ACHN (cell line): ENCODE measurements at places on chromosomes 12 and 14.

DNA sequence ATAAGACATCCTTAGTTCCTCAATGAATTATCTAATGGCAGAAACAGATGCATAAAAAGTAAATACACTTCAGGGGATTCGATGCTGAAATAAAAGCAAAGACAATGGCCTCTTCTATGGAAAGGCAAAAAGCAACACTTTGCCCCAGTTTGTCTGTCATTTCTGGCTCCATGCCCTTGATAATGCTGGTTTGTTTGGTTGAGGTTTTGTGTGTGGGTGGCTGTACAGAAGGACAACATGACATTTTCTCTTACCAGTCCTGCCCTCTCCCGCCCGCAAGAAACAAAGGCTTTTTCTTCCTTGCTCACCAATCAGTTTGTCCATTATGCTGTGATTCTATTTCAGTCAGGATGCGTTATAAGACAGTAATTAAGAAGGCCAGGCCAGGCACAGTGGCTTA is 18.1 kb upstream of the WDR89 start:
- DNase-seq, result no peak

DNA sequence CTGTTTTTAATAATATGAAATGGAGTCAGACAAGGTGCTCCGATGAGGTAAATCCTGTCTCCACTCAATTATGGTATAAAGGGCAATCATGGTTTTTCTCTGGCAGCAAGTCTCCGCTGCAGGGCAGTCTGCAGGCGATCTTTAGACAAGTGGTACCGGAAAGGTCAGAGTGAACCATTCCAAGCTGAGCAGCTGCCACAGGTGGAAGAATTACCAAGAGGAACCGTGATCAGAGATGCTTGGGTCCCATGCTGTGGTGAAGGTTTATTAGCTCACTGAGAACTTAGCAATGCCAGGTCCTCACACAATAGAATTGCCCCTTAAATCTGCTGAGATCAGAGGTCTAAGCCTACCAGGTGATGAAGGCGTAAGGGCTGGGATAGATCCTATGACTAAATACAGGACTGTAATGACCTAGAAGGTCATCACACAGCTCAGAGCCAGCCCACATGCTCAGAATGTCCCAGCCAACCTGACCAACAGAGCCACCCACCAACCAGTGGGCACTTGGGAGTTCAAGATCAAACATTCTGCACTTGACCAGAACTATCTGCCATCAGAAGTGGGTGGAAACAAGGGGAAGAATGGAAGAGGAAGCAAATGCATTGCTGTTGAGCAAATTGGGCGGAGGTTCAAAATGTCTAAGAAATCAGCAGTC is 175.2 kb upstream of the BCL2L14 start:
- no peak for DNase-seq

DNA sequence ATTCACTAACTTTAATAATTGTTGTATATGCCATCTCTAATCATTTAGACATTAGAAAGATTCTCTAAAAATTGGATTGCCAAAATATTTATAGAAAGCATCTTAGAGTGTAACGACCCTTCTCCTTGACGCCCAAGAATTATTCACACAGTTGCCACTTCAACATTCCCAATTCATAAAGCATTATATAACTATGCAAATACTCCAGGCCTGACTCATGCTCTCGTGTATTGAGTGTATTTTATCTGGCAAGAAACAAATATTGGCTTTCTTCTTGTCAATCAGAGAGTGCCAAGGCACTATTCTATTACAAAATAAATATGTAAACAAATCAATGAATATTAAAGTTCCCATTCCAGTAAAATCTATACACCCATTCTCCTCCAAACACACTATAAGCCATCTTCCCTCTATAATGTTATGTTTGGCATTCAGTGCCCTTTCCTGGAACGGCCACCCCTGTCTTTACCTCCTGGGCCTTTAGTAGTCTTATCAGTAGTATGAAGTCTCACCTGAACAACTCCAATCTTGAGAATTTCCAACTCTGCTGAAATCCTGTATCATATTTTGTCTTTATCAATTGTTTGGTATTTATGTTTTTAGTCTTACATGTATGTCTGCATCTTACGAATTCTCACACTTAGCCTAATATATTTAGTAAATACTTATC is 182.6 kb downstream of the PIK3C2G start:
- DNase-seq, result no peak

DNA sequence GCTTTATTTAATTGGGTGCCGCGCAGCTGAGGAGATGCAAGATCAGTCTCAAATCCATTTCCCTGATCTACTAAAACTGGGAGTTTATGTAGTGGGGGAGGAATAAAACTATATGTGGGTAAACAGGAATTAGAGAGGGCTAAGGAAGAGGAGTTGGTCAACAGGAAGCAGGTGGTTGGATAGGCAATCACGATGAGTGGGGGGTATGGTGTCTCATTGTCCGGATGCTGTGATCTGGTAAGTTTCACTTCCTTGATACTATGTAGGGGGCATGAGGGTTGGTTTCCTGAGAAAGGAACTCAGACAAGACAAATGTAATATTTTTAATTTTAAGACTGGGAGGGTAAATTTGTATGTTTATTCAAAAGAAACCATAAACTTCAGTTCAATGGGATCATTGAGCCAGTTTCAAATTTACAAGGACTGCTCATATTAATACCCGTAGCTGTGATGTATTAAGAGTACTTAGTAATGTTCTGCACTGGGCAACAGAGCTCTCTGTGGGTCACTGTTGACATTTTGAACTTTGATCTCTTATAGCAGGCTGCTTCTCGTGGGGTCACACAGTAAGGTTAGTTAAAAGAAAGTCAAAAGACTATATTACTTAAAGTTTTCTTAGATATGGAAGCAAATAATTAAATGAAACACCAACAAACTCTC is 786.2 kb upstream of the FBXO33 start:
- DNase-seq, result no peak

DNA sequence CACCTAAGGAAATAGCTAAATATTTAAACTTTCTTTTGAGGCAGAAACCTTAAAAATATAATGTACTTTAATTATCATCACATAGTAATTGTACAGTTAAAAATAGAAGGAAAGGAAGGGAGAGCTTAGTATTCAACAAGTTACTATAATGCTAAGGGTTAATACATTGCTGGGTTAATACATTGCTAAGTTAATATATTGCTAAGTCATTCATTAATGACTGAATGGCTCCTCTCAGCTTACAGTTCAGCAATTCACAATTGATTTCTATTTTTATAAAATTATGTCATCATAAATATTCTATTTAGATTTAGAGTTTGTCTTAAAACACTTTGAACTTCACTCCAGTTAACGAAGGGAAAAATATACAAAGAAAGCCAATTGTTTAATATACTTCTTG is 207.9 kb downstream of the BMP4 start:
- peak; percentile 45 for DNase-seq

DNA sequence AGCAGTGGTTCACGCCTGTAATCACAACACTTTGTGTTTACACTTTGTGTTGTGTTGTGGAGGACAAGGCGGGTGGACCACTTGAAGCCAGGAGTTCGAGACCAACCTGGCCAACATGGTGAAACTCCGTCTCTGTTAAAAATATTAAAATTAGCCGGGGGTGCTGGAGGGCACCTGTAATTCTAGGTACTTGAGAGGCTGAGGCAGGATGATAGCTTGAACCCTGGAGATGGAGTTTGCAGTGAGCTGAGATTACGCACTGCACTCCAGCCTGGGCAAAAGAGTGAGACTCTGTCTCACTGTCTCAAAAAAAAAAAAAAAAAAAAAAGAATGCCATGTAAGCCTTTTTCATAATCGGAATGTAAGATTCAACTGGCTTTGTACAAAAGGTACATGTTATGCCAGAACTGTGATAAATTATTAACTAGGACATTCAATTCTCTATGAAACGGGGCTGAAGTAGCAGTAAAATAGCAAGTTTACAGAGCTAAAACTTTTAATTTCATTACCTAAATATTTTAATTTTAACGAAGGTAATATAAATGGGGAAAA is 13.9 kb upstream of the PITPNM2 start:
- DNase-seq, result peak; percentile 79

DNA sequence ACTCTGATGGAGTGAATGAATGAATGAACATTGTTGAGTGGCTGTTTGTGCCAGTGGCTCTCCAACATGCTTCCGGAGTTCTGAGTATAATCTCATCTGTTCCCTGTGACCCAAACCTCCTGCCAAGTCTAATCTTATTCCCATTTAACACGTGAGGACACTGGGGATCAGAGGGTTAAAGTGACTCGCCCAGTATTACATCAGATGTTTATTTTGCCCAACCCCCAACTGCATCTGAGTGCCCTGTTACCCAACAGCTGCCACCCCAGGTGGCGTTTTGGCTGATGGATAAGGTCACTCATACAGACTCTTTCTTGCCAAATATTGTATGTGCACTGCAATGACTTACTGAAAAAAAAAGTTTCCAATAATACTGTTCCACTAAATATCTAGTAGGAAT is 210.9 kb downstream of the EXOC5 start:
- DNase-seq, result no peak

DNA sequence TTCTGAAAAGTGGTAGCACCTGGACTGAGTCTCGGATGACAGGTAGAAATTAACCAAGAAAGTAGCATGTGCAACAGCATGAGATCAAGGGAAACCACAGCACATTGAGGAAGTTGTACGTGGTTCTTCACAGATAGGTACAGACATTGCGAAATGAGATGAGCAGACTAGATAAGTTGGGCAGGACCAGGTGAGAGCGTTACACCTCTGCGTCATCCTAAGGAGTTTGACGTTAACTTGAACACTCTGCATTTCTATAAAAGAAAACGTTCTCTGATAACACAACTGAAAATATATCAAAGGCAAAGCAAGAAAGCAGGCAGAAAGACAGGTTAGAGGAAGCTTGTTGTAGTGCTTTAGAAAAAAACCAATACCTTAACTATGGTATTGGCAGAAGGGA is 98.5 kb upstream of the RASSF8 start:
- DNase-seq, result no peak

GRCh38 chr12:41419131-41419893 is 231.2 kb downstream of the PDZRN4 start:
- DNase-seq, result no peak

DNA sequence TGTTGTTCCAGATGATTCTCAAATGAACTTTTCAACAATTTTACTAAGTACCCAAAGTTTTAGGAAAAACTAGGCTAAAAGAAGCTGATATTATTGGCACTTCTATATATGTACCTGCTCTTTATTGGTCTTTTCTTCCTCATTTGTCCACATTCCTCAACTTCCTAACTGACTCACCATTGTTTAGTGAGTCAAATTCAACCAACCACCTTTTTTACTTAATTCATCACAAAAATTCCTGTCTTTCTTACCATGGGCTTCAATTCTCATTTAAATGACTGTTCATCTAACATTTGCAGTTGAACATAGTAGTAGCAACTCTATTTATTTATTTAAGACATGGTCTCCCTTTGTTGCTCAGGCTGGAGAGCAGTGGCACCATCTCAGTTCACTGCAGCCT is 47.6 kb upstream of the SLC2A13 start:
- no peak for DNase-seq

GRCh38 chr14:53306267-53306721 is 153.2 kb upstream of the DDHD1 start:
- peak; percentile 39 for DNase-seq

DNA sequence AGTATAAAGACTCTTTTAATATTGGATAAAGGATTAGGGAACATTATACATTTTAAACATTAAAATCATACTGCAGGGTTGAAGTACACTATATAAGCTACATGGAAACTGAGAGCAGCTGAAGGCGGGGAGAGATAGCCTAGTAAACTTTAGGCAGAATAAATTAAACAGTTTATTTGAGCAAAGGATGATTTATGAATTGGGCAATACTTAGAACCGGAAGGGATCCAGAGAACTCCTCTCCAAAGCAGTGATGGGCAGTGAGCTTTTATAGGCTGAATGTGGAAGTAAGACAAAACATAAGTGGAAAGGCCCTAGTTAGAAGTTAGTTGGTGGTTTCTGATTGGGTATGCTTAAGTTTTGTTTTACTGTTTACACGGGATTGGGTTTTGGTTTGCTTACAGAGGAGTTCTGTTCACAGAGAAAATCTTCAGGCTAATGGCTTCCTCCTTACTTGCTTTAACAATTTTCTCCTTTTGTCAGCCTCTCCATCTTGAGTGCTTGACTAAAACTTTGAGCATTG is 18.9 kb downstream of the LEMD3 start:
- no peak for DNase-seq

GRCh38 chr14:21063479-21063878 is 5.9 kb downstream of the RNASE8 start:
- peak; percentile 86 for DNase-seq

- DNase-seq, result no peak
Observed at GRCh38 chr14:77438596-77438995, 15.3 kb upstream of the NOXRED1 start.

DNA sequence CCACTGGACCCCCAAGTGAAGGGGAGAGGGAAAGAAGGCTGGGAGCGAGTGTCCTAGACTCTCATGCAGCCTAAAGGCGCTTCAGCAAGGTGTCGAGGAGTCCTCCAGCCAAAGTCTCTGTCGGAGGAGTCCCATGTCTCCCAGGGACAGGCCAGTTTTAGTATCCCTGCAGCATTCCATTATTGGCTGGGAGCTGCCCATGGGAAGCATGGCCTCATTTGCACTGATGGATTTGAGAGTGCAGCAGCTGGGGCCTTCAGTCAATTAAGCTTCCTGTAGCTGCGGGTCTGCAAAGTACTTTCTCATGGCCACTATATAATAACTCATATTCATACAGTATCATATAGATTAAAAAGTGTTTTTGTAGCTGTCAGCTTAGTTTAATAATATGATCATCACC is 12.4 kb upstream of the RPH3A start:
- DNase-seq, result no peak

- DNase-seq, result peak; percentile 68
Observed at GRCh38 chr12:851913-852312, 97.6 kb downstream of the RAD52 start.

GRCh38 chr12:81092053-81092452 is 14.2 kb downstream of the ACSS3 start:
- DNase-seq, result no peak

- DNase-seq, result no peak
Observed at GRCh38 chr14:66514213-66514612, 6.3 kb downstream of the GPHN start.

GRCh38 chr12:82862069-82862841 is 175.5 kb downstream of the TMTC2 start:
- DNase-seq, result no peak

- no peak for DNase-seq
Observed at GRCh38 chr14:89178800-89179535, 238.1 kb downstream of the FOXN3 start.

DNA sequence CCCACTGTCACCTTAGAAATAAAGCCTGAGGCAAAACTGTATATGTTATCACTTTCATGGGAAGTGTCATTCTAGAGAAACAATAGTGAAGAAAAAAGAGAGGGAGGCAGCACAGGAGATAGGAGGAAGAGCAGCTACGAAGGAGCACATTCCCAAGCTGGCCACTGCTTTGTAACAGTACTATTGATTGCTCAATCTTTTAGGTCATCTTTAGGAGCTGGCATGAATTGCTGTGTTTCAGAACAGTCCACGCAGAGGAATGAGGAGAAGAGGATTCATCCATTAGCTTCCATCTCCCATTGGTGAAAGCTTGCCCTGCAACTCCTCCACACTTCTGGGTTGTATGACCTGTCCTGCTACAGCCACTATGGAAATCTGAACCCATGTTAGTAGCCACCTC is 372.5 kb upstream of the DDHD1 start:
- DNase-seq, result no peak

GRCh38 chr12:71371122-71371521 is 68.5 kb upstream of the LGR5 start:
- DNase-seq, result peak; percentile 37

GRCh38 chr14:58899317-58899713 is 261.6 kb downstream of the DACT1 start:
- DNase-seq, result peak; percentile 43
